ENCODE measurements at places on chromosomes 6 and 20.

- DNase-seq: no peak
Measured at GRCh38 chr6:56403745-56404144, 156.4 kb upstream of the COL21A1 start.

GRCh38 chr6:10465629-10466499 is 51.0 kb upstream of the TFAP2A start:
- no peak for DNase-seq

DNA sequence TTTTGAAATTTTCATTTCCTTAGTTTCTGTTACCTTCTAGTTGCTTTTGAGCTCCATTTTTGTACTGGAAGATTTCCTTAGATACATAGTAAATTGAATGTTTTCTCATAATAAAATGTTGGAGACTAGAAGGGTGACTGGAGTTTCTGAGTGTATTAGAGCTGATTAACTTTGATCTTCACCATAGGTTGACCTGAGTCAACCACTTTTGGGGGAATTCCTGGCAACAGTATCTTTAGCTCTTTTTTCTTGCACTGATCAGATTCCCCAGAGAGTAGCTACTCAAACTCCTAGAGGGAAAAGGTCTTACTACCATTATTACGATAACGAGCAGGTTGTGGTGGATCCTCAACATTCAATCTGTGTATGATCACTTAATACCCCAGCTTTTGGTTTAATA is 72.7 kb downstream of the KHDC1L start:
- DNase-seq: no peak

DNA sequence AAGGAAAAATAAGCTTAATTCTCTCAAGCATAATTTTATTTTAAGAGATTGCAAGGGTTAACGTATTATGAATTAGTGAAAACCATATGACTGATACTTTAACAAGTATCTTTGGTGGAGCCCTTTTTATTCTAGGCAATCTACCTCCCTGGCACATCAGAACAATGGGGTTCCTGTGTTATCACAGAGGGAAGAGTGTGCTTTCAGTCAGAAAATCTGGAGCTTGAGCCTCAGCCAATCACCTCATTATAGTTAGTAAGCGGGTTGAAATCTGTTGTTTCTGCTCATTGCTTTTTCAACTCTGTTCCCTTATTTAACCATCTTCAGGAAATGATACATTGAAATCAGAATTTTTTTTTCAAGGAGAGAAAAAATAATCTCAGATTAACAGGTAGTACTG is 391 bp downstream of the ADGRF1 start:
- no peak for DNase-seq

GRCh38 chr20:63968136-63968927 is 1.4 kb downstream of the ZNF512B start:
- DNase-seq: no peak

GRCh38 chr6:99080191-99080590 is 132.4 kb upstream of the FBXL4 start:
- DNase-seq: no peak

- DNase-seq: no peak
Measured at GRCh38 chr6:34955442-34955841, 66.4 kb downstream of the ANKS1A start.

- no peak for DNase-seq
Measured at GRCh38 chr6:72740135-72740534, 118.3 kb downstream of the KCNQ5 start.

DNA sequence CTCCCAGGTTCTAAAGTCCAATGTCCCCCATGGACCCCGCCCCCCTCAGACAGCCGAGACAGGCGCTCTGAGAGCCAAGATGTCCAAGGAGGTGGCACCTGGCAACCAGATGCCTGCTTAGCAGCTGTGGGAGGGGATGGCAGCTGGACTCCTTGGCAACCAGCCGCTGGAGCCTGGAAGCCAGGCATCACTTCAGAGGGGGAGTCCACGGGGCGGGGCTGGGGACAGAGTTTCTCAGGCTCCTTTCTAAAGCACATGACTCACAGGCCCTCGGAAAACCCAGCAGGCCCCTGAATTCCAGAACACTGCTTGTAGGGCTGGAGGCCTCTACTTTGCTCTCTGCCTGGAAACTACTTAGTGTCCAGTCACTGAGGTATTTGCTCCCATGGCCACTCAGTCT is 51.5 kb downstream of the PREX1 start:
- no peak for DNase-seq

- no peak for DNase-seq
Measured at GRCh38 chr6:75431379-75431778, 62.2 kb downstream of the FILIP1 start.

DNA sequence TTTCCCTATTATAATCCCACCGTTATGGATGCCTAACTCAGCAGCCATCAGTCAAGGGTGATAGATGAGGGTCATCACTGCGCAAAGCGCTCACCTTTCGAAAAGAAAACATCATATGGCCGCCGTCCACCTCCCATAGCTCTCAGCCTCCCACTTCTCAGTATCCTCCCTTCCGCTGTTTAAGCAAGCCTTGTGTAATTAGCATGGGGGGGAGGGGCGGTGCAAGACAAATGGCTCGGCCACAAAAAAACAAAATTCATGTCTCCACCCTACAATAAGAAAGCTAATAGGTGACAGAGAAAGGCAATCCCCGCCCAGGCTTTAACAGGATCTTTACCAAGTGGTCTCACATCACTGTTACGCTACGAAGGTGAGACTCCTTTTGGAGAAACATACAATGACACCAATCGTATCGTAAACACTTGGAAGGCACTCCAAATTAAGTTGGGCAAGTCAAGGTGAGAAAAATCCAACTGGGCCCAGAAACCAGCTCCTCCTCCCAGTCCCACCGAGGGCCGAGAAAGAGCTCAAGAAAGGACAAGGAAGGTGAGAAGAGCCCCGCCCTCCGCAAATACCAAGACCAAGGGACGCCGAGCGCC is 645 bp downstream of the DDX39B start:
- peak; percentile 49 for DNase-seq

- no peak for DNase-seq
Measured at GRCh38 chr6:149755300-149756260, 6.0 kb downstream of the PCMT1 start.

DNA sequence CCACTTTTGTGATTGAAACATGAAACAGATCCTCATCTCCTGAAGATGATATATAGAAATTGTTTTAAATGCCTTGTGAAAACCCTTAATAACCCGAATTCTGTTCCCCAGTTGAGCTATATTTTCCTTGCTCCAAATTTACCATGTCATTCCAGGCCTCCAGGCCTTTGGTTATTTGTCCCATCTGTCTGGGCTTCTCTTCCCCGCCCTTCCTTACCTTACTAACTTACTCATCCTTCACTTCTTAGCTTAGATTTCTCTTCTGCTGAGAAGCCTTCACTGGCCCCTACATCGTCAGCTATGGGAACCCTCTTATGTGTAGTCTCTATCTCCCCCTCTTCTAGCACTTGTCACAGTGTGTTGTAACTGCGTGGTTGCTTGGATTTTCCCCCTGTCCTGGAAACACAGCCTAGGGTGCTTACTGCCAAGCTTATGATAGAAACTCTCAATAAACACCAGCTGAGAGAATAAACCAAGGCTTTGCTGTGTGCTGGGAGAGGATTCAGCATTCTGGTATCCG is 68.6 kb downstream of the SGK1 start:
- DNase-seq: no peak

DNA sequence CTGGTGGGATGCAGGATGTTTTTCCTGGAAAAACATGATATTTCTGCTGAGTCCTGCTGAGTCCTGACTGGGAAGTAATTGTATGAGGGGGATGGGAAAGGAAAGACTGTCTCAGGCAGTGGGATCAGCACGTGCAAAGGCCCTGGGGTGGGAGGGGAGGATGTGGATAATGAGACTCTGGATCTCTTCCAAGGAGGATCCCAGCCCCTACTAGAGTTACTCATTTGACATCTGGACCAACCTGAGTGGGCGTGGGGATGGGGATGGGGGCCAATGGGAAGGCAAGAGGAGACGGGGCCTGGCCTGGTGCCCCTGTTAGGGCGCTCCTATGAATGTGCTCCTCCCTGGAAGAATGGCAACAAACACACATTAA is 73.0 kb downstream of the CD40 start:
- no peak for DNase-seq

- DNase-seq: no peak
Measured at GRCh38 chr6:154614101-154614500, 103.6 kb upstream of the CNKSR3 start.

- DNase-seq: no peak
Measured at GRCh38 chr6:78835817-78836216, 31.5 kb upstream of the IRAK1BP1 start.

DNA sequence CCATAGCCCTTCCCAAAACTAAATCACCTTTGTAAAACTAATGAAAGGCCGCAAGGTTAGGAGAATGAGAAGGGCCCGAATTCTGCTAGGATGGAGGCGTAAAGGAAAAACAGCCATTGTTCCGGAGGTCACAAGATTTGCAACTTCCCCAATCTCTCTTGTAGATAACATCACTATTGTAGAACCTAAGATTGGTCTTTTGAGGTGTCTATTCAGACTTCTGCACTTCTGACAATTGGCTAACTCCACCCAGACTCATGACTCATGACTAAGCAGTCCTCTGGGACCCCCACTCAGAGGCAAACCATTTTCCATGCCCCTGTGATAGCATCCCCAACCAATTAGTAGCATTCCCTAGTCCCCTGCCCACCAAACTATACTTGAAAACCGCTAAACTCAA is 210.5 kb upstream of the SHLD1 start:
- no peak for DNase-seq

GRCh38 chr20:34947336-34947735 is 8.3 kb downstream of the GSS start:
- DNase-seq: no peak

- DNase-seq: no peak
Measured at GRCh38 chr6:151026041-151026663, 160.7 kb downstream of the MTHFD1L start.

DNA sequence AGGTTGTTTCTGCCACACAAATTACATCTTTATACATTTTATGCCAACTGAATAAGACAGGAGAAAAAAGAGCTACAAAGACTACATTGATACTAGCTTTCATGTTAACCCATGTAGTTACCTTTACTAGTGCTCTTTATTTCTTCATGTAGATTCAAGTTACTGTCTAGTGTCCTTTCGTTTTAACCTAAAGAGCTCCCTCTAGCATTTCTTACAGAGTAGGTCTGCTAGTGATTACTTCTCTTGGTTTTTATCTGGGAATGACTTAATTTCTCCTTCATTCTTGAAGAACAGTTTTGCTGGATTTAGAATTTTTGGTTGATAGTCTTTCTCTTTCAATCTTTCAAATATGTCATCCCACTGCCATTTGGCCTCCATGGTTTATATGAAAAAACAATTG is 21.2 kb upstream of the NOP56 start:
- DNase-seq: no peak

DNA sequence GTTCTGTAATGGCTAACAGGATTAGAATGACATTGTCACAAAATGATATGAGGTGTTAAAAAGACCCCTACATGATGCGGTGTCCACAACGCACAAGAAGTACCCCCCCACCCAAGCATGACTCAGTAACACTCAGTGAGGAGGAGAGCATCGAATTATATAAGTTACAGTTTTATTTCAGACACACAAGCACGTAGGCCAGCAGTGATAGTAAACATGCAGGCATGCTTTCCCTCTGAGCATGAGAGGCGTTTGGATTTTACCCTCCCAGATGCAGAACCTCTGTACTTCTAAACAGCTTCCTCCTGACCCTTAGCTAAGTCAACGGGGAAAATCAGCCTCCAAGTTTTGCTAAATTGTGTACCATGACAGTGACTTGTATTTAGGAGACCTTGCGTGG is 23.9 kb downstream of the GNAS start:
- no peak for DNase-seq
